ENCODE measurements at places on chromosomes 11 and 22.
A peak's percentile ranks its signal among the peaks of the same experiment; 100 is the strongest.

- DNase-seq, result no peak
Observed at GRCh38 chr11:131038597-131038996, 122.3 kb upstream of the SNX19 start.

DNA sequence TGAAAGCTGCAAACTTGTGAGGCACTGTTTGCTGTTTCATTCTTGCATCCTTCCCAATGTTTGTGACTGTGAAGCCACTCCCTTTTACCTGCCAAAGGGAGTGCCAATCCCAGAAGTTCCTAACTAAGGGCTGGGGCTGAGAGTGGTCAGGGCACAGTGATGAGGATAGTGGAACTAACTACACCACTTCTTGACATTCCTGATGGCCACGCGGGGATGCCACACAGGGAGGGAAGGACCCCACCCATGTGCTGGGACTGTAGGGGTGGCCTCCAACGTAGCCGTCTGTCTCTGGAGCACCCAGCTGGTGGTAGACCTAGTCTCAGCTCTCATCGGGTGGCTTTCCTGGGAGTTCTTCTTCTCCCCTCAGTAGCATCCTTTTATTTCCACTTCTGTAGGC, 335.5 kb downstream of the CADM1 start:
- no peak for DNase-seq

- DNase-seq, result no peak
Observed at GRCh38 chr22:41906822-41907221, 8.1 kb downstream of the SHISA8 start.

DNA sequence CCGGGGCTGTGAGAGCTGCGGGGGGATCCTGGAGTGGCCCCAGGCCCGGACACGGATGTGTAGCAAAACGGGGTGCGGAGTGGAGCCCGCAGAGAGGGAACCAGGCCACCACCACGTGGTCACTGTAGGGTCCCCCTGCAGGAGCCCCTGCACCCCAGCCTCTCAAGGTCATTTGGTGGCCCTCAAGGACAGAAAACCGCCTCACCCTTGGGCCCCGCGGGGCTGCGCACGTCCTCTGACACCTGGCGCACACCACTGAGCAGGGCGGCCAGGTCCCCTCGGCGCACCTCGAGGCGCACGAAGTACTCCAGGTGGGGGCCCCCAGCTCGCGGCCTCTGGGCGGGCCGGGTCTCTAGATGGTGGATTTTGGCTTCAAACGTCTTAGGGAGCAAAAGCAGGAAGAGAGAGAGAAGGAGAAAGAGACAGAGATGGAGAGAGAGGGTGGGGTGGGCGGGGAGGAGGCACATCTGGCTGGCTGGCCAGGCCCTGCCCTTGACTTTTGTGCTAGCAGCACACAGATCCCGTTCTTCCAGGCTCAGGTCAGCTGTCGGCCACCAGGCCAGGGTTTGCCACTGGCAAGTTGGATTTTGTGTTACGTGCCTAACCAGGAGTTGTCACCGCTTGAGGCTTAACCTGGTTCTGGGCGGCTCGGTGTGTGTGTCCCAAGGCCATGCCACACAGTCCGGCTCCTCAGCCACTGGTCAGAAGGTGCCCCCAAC, 3.2 kb downstream of the TH start:
- no peak for DNase-seq

- DNase-seq, result no peak
Observed at GRCh38 chr11:108223348-108224149, 682 bp downstream of the ATM start.

- no peak for DNase-seq
Observed at GRCh38 chr11:11975201-11976092, 33.0 kb downstream of the DKK3 start.

- peak; percentile 97 for DNase-seq
Observed at GRCh38 chr11:114400216-114400914, at the start of the genes C11orf71 and RBM7. Gene C11orf71 (minus strand): TSS chr11:114400511. CDS start chr11:114400331, 180 bp downstream. Gene RBM7 (plus strand): TSS chr11:114400666. CDS start chr11:114400672, 6 bp downstream.
